Activated CD8-positive, alpha-beta T cell treated with anti-CD3 and anti-CD28 coated beads, Interleukin-2, amount 10 ng/mL, durations not matched to agents 7 days and 5 days (primary cell): ENCODE measurements at places on chromosomes 6 and 20. TPM values are rescaled to one million over a fixed set of nuclear protein-coding genes. Genes with fewer than 3 reads are reported as not detected.

GRCh38 chr6:119361209-119361608 lies 11.6 kb upstream of the MAN1A1 start:
- H3K4me1 ChIP-seq = peaks cover 16% of the 10 kb centered on the region
- peaks cover 15% of the 10 kb centered on the region for H3K36me3 ChIP-seq
- no peaks in the 10 kb centered on the region for H3K27me3 ChIP-seq
- H3K4me3 ChIP-seq = no peak overlapping the region
- no peak for DNase-seq
- H3K27ac ChIP-seq = no peak overlapping the region

- no peaks in the 10 kb centered on the region for H3K4me1 ChIP-seq
- no peak overlapping the region for H3K27ac ChIP-seq
- peaks cover 12% of the 10 kb centered on the region for H3K27me3 ChIP-seq
- DNase-seq = no peak
- H3K36me3 ChIP-seq = no peaks in the 10 kb centered on the region
Observed at GRCh38 chr20:10329387-10330005, 104.5 kb downstream of the MKKS start.

DNA sequence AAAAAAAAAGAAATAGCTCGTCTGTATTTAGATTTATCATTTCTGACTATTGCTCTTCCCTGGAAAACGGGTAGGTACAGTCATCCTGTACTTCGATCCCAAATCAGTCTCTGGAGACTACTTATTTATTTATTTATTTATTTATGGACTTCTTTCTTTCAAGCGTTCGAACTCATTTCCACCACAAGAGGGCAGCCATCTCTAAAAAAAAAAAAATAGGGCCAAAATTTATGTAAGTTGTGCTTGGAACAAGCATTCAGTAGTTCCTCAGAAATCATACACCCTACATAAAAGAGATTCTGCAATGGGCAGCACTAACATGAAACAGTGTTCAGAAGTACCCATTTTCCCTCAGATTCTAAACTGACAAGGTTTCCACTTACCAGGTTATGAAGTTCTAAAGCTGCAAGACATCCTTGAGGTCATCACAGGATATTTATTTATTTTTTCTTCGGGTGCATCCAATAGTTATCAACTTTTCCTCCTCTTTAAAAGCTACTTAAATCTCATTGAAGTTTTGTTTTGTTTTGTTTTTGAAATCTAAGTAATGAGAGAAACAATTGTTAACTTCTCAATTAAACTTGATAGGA lies 1.9 kb upstream of the BMP2 start:
- H3K4me1 ChIP-seq = peaks cover 2% of the 10 kb centered on the region
- no peak overlapping the region for H3K4me3 ChIP-seq
- DNase-seq = no peak
- peaks cover 29% of the 10 kb centered on the region for H3K27me3 ChIP-seq
- H3K27ac ChIP-seq = no peak overlapping the region

DNA sequence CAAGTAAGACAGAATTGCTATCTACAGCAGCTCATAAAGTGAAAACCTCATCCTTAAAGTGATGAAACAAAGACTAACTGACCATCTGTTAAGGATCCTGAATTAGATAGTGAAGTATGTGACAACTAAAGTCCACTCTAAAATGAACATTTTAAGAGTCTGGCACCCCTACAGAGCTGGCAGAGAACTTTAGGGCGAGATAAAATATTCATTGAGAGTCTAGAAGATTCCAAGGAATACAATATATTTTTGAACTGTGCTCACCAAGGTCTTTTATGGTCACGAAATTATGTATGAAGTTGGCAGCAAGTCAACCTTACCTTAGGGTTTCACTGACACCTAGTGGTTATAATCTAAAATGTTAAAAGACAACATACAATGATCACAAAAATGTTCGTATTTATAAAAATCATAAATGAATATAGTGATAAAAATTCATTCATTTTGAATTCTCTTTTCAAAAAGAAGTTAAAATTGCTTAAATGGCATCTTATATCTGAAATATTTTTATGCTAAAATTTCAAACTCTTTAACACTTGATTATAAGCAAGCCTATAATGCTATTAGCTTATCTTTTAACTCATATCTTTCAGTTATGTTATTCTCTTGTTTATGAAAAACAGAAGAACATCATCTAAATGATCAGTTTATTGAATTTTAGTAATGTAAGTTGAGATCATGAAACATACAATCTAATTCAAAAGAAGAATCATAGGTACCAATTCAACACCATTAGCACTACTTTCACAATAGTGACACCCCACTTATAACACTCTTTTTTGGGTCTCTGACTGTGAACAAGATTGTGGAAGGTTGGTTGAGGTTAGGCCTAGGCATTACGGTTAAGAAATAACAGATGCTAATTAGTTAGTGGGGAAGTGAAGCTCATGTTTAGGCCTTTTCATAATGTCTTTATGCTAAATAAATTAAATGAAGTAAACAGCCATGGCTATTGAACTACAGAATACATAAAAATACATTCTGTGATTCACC lies 27.5 kb downstream of the RSPH3 start:
- peaks cover 2% of the 10 kb centered on the region for H3K27me3 ChIP-seq
- no peak overlapping the region for H3K27ac ChIP-seq
- no peak overlapping the region for H3K4me3 ChIP-seq

GRCh38 chr20:37151529-37151928 lies 27.6 kb upstream of the RPN2 start:
- no peak overlapping the region for H3K4me3 ChIP-seq
- H3K27me3 ChIP-seq = no peaks in the 10 kb centered on the region
- H3K36me3 ChIP-seq = no peaks in the 10 kb centered on the region
- no peaks in the 10 kb centered on the region for H3K4me1 ChIP-seq
- DNase-seq = no peak

SLA2 gene
- 131 TPM for total RNA-seq

PPARD gene
- 36.7 TPM for total RNA-seq

SEL1L2 gene
- total RNA-seq = not detected
